ENCODE measurements at places on chromosomes 5 and 9.

- peak; percentile 39 for DNase-seq
These were observed 1.7 kb downstream of the FYB1 start for GRCh38 chr5:39217365-39218281.

DNA sequence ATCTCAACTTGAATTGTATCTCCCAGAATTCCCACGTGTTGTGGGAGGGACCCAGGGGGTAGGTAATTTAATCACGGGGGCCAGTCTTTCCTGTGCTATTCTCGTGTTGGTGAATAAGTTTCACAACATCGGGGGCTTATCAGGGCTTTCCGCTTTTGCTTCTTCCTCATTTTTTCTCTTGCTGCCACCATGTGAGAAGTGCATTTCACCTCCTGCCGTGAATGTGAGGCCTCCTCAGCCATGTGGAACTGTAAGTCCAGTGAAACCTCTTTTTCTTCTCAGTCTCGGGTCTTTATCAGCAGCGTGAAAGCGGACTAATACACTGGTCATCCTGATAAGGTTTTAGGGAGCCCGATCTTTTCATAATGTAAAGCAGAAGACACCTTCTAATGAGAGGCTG, 687.0 kb upstream of the FTMT start:
- DNase-seq: no peak

DNA sequence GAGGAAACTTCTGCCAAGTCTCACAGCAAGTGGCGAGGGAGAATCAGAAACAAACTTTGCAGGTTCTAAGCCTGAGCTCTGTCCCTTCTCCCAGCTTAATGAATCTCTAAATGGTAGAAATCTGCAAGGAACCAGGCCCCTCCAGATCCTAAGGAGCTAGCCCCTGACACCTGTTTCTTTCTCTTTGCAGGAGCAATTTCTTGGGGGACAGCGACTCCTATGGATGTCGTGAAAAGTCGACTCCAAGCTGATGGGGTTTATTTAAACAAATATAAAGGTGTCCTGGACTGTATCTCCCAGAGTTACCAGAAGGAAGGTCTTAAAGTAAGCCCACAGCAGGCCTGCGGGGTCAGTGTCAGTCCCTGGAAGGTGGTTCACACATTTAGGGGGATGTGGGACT, 21.8 kb downstream of the IL9 start:
- DNase-seq: no peak

DNA sequence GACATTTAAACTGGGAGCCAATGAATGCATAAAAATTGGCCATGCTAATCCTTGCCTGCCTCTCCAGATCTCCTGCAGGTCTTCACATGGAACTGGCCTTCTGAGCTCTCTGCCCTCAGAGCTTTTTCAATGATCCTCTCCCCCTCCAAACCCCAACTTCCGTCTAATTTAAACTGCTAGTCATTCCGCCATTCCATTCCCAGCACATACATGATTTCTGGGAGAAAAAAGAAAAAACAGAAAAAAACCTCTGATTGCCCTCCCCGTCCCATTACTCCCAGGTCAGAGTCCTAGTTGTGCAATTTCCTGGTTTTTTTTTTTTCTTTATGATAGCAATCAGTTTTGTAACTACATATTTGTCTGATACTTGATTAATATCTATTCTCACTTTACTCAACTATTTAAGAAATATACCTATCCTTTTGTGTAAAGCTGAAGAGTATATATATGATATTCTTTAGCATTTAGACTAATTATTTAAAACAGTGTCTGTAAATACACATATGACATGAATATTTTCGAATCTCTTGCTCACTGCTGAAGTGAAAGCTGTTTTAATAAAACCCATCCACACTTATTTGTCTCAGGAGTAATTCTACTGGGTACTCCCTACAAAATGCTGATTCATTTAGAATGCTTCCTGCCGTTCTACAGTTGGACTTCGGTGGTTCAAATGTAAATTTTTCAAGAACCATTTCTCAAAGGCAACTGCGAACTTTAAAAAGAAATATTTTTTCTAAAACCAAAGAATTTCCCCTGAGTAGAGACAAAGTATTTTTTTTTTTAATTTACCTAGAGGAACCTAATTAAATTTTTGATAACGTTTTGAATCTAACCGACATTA, 1.6 kb downstream of the HINT1 start:
- no peak for DNase-seq

DNA sequence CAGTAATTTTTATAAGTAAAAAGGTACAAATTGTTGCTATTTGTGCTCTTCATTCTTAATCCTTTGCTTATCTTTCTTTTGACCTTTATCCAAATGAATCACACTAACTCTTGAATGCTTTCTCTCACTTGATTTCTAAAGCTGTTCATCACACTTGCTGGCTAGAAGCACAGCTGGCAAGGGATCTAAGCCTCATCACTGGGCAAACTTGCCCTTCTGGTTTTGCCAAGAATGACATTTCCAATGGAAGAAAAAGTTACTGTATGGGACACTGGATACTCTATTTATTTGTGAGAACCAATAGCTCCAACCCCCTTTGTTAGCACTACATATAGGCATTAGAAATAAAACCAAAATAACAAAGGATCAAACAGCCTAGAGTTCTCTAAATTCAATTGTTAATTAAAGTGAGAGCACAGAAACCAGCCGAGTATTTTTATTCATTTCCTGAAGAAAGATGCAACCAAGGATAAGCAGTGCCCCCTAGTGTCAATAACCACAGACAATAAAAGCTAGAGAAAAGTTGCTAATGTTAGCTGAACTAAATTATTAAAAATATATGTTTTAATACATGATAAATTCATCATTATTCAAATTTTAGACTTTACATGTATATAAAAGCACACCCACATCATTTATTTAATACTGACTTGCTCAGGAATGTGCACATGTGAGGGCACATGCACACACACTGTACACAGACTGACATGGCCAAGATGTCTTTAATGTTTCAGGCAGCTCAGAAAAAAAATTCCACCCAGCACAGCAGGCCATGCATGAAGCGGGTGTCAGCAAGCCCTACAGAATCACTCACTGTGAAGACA, 59.8 kb upstream of the POU5F2 start:
- DNase-seq: no peak

DNA sequence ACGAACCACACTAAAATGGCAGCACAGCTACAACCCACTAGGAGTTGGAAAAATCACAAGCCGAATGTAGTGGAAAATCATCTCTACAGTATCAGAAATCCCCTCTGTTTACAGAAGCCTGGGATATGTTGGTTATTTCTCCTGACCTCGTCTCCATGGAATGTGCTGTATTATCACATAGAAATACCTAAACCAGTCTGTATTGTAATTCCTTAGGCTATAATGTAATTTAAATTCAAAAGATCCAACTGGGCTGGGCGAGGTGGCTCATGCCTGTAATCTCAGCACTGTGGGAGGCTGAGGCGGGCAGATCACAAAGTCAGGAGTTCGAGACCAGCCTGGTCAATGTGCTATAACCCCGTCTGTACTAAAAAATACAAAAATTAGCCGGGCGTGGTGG, 244.8 kb upstream of the MPDZ start:
- DNase-seq: no peak

DNA sequence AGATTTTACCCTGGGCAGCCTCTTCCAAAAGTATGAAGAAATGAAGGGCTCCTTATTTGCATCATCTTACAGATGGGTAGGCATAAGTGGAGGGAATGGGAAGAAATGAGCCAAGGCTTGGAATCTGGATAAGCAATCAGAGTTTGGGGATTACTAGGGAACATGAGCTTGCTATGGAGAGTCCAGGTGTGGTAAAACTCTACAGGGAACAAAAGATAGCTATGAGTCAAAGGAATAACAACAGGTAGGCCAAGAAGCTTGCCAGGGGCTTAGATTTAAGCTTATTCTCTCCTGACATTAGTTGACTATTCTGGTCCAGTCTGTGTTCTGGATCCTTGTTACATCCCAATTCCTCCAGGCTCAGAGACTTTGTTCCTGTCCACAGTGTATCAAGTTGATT, 16.4 kb downstream of the RFK start:
- no peak for DNase-seq

- no peak for DNase-seq
These were observed 55.1 kb upstream of the CNOT6 start for GRCh38 chr5:180438785-180439780.

DNA sequence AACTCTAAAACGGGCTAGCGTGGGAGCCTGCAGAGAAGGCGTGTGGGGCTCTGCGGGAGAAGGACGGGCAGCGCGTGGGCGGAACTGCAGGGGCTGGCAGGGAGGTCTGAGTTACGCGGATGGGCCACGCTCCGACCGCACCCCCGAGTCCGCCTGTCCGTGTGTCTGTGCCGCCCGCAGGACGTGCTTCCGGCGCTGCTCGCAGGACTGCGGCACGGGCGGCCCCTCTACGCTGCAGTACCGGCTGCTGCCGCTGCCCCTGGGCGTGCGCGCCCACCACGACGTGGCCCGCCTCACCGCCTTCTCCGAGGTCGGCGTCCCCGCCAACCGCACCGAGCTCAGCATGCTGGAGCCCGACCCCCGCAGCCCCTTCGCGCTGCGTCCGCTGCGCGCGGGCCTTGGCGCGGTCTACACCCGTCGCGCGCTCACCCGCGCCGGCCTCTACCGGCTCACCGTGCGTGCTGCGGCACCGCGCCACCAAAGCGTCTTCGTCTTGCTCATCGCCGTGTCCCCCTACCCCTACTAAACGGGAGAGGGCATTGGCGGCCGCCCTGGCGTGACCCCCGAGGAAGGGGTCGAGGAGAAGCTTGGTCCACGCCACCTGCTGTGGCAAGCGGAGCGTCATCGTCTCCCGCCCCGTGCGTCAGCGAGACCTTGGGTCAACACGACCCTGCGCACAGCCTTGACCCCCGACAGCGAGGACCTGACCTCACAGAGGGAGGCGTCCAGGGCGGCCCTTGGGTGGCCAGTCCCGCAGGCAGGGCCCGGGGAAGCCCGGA, 11.4 kb upstream of the ASS1 start:
- no peak for DNase-seq

DNA sequence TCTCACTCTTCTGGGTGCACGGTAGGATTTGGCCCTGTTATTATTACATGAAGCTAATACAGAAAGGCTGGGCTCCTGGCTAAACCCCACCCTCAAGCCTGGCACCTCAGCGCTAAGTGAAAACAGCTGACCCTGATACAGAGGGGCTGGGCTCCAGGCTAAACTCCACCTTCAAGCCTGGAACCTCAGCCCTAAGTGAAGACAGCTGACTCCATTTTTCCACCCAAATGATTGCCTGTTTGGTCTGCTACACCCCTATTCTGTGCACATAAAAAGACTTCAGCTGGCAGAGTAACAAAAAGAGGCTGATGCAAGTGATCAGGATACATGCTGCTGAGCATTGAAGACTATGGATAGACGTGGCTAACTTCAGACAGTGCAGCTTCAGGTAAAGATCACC, 148.4 kb upstream of the CLINT1 start:
- no peak for DNase-seq

GRCh38 chr9:95242613-95243012, 74.9 kb downstream of the FANCC start:
- no peak for DNase-seq

DNA sequence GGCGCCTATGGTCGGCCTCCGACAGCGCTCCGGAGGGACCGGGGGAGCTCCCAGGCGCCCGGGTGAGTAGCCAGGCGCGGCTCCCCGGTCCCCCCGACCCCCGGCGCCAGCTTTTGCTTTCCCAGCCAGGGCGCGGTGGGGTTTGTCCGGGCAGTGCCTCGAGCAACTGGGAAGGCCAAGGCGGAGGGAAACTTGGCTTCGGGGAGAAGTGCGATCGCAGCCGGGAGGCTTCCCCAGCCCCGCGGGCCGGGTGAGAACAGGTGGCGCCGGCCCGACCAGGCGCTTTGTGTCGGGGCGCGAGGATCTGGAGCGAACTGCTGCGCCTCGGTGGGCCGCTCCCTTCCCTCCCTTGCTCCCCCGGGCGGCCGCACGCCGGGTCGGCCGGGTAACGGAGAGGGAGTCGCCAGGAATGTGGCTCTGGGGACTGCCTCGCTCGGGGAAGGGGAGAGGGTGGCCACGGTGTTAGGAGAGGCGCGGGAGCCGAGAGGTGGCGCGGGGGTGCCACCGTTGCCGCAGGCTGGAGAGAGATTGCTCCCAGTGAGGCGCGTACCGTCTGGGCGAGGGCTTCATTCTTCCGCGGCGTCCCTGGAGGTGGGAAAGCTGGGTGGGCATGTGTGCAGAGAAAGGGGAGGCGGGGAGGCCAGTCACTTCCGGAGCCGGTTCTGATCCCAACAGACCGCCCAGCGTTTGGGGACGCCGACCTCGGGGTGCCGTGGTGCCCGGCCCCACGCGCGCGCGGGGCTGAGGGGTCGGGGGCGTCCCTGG, 561 bp downstream of the DAPK1 start:
- no peak for DNase-seq

DNA sequence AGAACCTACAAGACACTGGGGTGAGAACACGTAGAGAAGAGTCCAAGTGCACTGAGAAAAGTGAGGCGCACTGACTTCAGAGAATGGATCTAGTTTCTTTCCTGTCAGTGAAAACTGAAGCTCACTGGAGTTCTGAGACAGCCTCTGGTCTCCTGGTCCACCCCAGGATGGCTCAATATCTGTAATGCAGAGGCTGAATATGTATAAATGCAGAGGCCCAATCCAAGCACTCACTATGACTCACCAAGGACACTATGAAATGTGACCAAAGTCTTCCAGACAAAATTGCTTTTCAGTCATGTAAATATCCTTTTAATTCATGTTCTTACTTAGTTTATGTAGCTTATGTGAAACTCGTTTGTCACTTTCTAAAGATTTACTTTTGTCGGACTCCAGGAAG, 53.8 kb downstream of the NFIB start:
- no peak for DNase-seq

DNA sequence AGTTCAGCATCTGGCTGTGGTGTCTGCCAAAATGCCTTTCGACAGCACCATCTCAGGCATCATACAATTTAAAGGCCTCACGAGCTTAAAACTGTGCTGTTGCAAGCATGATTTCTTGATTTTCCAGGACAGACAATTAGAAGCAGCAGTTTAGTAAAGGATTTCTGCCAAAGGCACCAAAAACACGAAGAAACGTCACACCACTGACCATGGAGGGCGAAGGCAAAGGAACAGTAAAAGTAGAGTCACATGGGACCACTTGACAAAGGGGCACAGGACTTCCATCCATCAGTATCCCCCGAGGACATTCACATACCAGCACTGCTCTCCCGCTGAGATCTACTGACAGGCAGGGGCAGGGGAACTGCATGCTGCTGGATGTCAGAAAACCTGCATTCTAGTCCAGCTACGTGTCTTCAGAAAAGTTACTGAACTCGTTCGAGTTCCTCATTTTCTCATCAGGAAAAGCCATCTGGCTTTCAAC, 70.4 kb upstream of the FBXW11 start:
- no peak for DNase-seq

DNA sequence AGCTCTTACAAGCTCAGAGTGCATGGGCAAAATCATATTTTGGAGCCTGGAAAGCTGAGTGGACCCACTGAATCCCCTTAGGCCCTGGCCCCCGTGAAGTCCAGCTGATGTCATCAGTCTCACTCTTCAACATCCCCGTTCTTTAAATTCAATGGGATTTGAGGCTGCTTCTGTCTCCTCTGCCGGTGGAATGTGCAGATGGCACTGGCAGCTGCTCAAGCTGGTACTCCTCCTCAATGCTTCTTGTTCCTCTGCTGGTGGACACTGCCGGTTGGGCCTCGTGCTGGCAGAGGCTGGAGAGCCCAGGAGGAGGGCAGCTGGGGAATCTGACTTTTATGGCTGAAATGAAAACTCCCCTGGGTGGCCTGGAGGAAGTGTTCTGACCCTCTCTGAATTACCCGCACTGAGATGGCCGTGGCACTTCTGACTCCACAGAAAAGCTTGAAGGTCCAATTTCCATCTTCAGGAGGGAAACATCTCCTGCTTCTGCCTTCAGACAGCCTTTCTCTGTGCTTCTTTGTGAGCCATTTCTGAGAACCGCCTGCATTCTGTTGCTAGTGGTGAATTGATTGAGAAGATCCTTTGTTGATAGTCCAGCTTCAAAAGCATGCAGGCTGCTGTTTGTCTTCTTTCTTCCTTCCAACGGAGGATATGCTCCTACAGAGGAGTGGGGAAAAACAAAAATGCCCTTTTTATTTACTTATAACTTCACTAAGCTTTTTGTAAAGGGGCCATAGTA, 298.9 kb downstream of the TMEM38B start:
- no peak for DNase-seq

All from SIG-M5 (cell line).